ENCODE measurements at places on chromosomes 4 and X.

DNA sequence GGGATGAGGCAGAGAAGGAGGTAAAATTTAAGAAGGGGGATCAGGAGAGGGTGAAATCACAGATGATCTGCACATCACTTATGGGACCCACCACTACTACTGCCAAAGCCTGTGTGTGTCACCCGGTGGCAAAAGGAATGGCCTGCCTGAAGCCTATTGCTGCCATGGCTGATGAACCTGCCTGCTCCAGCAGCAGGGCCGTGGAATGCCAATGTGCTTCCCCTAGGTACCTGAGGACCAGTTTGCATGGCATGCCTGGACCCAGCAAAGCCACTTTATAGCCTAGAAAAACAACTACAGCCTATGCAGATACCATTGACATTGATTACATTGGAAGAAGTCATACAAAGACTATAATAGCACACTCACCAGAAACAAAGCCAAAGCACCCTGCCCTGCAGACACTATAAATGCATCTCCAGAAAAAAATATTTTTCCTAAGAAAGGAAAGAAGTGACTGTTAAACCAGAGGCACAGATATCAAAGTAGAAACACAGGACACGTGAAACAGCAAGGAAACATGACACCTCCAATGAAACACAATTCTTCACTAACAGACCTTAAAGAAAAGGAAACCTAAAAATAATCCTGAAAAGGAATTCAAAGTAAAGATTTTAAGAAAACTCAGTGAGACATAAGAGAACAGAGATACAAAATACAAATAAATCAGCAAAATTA is 680.7 kb upstream of the GRID2 start:
- no peak for DNase-seq

GRCh38 chr4:31415629-31416028 is 695.5 kb downstream of the PCDH7 start:
- DNase-seq: no peak

DNA sequence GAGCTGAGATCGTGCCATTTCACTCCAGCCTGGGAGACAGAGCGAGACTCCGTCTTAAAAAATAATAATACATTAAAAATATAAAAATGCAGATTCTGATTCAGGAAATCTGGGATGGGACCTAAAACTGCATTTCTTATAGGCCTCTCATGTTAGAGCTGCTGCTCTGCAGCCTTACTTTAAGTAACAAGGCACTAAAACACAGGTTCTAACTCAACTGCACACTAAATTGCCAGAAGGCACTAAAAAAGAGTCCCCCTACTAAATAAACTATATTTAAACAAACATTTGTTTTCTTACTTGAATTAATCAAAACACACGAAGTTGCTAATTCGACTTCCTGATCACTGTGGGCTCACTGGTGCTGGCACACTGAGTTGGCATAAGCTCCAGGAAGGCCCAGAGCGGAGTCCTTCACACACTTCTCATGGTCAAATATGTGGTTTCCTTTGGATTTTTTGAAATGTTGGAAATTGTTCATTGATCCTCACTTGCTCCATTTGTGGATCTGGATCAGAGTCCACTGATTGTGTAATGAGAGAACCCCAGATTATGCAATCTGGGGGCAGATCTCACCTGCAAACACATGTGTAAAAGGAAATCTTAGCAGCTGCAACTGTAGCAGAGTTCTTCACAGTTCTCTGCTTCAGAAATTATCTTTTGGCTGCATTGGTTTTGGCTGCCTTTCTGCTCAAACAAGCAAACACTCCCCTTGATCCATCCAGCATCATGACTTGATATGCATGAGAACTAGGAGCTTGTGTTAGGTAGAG is 59.3 kb downstream of the AFF1 start:
- no peak for DNase-seq

- no peak for DNase-seq
Observed at GRCh38 chrX:75968293-75968692, 183.2 kb upstream of the MAGEE2 start.

GRCh38 chr4:177177541-177178081 is 132.1 kb upstream of the NEIL3 start:
- DNase-seq: no peak

GRCh38 chrX:40749681-40750494 is 14.5 kb upstream of the MED14 start:
- DNase-seq: no peak

- DNase-seq: no peak
Observed at GRCh38 chrX:45749375-45749774, 548.7 kb upstream of the DIPK2B start.

DNA sequence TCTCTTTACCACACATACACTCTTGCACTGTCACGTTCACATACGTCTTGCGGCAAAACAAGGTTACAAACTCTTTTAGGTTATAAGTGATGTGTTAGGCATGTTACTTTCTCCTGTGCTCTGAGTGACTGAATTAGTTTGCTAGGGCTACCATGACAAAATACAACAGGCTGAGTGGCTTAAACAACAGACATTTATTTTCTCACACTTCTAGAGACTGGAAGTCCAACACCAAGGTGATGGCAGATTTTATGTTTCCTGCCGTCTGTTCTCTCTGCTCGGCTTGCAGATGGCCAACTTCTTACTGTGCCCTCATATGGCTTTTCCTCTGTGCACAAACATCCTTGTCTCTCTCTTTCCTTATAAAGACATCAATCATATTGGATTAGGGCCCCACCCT is 1224.3 kb upstream of the TENM3 start:
- DNase-seq: no peak

GRCh38 chr4:5882947-5883346 is 9.9 kb downstream of the CRMP1 start:
- DNase-seq: no peak

GRCh38 chr4:168164915-168165548 is 72.7 kb downstream of the ANXA10 start:
- DNase-seq: no peak

DNA sequence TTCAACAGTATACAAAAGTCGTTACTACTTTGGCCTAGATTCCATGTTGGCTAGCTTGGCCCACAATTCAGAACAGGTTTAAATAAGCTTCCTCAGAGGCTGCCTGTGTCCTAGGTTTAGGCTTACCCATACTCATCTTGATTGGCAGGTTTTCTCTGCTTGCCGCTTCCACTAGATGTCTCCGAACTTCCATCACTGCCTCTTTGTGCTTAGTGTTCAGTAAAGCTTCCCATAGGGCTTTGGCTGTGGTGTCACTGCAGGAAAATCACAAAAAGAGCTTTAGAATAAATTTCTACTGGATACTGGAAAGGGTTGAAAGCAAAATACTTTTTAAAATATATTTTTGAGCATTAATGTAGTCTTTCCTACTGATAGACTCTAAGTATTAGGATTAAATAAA is 52.4 kb downstream of the SCFD2 start:
- DNase-seq: no peak

GRCh38 chrX:131831185-131831520 is 191.9 kb upstream of the STK26 start:
- no peak for DNase-seq

GRCh38 chr4:77197361-77197760 is 40.4 kb downstream of the CCNG2 start:
- DNase-seq: no peak

All from stimulated activated CD4-positive, alpha-beta T cell treated with anti-CD3 and anti-CD28 coated beads, Interleukin-1b, Interleukin-23, amount 100 ng/mL, for 1 hour (primary cell).